ENCODE measurements at places on chromosomes 16 and 17.

DNA sequence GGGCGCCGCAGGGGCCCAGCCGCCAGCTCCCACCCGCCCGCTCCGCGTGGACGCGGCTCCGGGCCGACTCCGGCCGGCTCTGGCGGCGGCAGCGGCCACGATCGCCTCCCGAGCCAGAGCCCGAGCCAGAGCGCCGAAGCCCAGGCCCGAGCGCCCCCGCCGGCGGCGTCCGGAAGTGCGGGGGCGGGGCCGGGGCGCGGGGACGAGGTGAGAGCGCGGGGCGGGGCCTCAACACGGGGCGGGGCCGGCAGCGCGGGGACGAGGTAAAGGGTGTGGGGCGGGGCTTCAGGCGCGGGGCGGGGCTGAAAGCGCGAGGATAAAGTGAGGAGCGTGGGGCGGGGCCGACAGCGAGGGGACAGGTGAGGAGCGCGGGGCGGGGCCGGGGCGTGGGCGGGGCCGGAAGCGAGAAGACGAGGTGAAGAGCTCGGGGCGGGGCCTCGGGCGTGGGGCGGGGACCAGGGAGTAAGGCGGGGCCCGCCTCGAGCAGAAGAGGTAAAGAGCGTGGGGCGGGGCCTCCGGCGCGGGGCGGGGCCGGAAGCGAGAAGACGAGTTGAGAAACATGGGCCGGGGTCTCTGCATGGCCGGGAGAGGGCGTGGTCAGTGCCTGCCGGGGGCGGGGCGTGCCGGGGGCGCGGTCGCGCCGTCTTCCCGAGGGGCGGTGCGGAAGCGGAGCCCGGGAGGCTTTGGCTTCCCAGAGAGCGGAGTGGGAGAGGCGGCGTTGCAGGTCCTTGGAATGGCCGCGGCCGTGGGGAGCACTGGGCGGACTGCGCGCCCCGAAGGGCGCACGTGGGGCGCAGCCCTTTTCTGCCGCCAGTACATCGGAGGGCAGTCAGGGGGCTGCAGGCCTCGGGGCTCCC, at the start of gene AXIN1:
Gene AXIN1 (minus strand): TSS at position 177 of the 857 bp plus-strand sequence. CDS start 5,698 bp downstream, outside the sequence.
- peak; percentile 100 for DNase-seq

GRCh38 chr16:17379121-17379571, 91.6 kb downstream of the XYLT1 start:
- DNase-seq, result no peak

- DNase-seq, result no peak
Observed at GRCh38 chr17:66602659-66603384, 232.1 kb upstream of the CACNG5 start.

DNA sequence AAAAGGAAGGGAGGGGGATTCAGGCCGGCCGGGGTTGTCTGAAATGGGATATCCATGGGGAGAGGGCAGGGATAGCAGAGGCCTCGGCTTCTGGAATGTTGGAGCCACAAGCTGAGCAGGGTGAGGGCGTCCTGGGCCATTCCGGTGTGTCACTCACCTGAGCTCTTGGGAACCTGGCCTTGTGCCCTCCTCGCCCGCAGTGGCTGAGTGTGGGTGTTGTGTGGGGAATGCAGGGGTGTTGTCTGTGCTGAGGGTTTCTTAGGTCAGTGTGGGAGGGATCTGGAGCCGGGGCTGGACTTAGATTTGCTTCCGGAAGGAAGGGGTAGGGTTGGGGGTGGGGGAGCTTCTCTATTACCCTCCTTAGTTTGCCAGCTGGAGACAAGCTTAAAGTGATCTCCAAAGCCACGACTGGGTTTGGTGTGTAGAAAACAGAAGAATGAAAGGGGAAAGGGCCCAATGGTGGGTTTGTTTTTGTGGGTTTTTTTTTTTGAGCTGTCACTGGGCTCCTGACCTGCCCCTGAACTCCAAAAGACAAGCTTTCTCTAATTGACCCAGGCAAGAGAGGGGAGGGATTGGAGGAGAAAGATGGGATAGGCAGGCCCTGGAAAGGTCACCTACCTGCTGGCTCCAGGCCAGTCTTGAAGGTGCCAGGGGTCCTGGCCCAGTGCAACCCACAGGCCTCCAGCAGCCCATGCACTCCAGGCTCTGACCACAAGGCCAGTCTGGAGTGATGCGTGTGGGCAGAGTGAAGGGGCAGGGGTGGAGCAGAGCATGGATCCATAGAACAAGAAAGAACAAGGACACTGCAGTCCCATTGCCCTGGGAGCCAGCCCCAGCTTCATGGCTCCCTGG, at the start of gene SULT1A2:
Gene SULT1A2 (minus strand): TSS at position 211 of the 852 bp plus-strand sequence. CDS start 1,120 bp downstream, outside the sequence.
- no peak for DNase-seq

DNA sequence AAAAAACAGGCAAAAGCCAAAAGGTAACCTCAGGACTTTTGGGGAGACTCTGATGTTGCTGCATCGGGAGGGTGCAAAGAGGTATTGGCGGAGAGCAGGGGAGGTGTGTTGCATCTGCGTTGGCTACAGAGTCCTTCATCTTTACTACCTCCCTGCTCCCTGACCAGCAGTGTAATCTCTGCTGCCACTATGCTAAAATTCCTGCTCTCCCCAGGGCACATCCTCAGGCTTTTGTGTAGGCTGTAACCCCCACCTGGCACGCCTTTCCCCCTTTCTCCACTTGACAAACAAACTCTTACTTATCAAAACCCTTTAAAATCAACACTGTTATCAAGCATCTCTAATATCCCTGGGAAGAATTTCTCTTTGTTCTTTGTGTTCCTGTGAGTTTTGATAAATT, 435.3 kb downstream of the HAPSTR1 start:
- no peak for DNase-seq

GRCh38 chr16:67006930-67007658, 18.7 kb downstream of the CES4A start:
- DNase-seq, result no peak

DNA sequence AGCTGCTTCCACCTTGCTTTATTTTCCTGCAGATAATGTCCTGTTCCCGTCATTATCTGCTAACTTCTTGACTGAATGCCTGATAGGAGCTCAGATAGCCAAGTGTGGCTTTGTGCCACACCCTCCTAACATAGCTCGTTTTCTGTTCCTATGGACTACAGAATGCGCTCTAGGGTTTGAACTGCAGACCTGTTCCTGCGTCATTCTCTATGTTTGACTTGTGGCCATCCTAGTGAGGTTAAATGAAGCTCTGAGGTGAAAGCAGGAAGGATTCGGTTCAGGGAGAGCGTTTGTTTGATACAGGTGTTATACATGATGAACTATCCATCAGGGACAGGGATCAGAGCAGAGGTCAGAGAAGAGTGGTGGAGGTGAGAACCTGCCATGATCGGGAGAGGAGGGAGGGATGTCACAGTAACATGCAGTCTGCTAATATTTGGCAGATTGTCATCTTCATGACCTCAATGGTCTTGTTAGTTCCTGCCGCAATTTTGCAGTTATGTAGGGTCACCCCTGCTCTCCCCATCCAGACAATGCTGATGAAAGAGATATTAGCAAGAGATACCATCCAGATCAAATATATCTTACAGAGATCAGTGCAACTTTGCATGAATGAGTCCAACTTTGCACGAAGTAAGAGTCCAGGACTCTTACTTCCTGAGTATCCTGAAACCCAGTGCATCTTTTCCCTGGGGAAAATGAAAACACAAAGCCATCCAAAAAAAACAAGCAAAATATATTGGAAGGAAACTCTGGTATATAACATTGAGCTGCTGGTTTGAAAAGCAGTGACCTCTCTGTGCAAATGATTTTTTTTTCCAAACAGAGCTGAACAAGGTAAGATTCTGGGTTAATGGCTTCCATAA, 32.8 kb downstream of the MPHOSPH6 start:
- no peak for DNase-seq

- no peak for DNase-seq
Observed at GRCh38 chr16:4071686-4072561, 44.3 kb downstream of the ADCY9 start.

DNA sequence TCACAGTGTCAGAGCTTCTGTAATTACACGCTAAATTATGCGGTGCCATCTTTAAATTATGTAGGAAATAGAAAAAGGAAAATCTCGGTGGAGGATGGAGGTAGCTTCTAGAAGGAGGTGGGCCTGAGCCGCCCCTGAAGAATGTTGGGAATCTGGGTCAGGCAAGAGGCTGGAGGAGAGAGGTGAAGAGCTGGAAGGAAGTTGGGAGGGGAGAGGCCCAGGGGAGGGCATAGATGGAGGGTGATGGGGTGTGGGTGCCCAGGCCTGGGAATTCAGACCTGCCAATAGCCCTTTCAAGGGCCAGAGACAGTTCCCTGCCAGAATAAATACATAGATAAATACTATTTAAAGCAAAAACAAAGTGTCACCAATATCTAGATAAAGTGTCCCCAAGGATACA, 415.0 kb upstream of the HSBP1 start:
- DNase-seq, result no peak

DNA sequence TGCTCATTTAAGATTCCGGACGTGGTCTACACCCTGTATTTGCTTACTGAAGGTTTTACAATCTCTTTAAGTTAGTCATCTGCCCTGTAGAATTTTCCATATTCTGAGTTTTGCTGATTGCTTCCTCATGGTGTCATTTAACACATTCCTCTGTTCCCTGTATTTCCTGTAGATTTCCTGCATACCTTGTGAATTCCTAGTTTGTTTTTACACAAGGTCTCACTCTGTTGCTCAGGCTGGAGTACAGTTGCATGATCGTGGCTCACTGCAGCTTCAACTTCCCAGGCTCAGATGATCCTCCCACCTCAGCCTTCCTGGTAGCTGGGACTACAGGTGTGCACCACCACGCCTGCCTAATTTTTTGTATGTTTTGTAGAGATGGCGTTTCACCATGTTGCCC, 66.8 kb downstream of the CMIP start:
- DNase-seq, result no peak

DNA sequence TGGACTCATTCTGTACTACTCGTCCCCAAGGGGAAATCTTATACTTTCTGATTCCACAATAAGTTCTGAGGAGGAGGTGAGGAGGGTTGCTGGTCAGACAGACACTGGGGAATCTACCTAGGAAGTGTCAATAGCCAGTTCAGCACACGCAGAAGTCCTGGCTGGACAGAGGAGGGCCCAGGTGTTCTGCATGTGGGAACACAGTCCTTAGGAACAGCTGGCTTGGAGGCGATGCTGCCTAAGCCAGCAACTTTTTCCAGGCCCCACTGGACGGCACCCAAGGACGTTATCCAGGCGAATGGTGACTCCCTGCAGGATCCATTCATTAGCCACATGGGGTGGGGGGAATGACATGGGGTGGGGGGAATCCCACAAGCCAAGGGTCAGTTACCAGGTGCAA, 29.9 kb upstream of the WFIKKN2 start:
- no peak for DNase-seq

- no peak for DNase-seq
Observed at GRCh38 chr16:17544785-17545184, 74.0 kb upstream of the XYLT1 start.

GRCh38 chr17:73211745-73212144, 18.9 kb downstream of the COG1 start:
- no peak for DNase-seq

DNA sequence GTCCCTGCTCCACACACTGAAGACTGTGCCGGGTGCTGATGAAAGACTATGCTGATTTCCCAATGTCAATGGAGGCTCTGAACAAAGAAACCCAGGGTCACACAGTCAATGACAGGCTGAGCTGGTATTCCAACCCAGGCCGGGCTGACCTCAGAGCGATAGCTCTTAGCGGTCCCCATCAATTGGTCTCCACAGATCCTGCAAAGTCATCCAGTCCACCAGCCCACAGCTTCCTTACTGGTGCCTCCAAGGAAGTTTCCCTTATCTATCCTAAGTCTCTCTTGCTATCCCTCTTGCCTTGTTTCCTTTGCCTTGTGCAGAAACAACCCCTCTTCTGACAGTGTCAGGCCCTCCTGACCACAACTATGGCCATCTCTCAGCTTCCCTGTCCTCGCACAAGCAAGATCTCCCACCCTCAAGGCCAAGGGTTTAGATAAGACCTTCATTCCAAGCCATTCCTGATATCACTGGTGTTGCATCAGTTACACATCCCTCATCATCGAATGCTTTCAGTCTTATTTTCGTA, 52.7 kb upstream of the KSR1 start:
- no peak for DNase-seq

- no peak for DNase-seq
Observed at GRCh38 chr17:80886641-80887573, 104.7 kb upstream of the CHMP6 start.

GRCh38 chr16:15487336-15488284, 53.2 kb downstream of the BMERB1 start:
- no peak for DNase-seq

DNA sequence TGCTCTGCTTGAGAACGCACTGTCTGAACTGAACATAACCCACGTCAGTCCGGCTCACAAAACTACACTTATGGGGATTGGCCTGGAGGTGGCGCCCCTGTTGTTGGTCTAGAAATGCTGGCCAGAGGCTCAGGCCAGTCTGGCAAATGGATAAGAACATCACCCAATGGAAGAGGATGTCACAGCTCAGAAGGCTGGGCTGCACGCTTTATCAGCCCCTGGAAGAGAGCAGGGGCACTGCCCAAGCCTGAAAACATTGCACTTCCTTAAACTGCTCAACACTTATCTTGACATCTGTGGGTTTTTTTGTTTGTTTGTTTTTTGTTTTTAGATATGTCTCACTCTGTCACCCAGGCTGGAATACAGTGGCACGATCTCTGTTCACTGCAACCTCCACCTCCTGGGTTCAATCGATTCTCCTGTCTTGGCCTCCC, 24.8 kb upstream of the BPTF start:
- DNase-seq, result peak; percentile 22

GRCh38 chr17:58734040-58734439, 21.6 kb upstream of the PPM1E start:
- DNase-seq, result no peak

DNA sequence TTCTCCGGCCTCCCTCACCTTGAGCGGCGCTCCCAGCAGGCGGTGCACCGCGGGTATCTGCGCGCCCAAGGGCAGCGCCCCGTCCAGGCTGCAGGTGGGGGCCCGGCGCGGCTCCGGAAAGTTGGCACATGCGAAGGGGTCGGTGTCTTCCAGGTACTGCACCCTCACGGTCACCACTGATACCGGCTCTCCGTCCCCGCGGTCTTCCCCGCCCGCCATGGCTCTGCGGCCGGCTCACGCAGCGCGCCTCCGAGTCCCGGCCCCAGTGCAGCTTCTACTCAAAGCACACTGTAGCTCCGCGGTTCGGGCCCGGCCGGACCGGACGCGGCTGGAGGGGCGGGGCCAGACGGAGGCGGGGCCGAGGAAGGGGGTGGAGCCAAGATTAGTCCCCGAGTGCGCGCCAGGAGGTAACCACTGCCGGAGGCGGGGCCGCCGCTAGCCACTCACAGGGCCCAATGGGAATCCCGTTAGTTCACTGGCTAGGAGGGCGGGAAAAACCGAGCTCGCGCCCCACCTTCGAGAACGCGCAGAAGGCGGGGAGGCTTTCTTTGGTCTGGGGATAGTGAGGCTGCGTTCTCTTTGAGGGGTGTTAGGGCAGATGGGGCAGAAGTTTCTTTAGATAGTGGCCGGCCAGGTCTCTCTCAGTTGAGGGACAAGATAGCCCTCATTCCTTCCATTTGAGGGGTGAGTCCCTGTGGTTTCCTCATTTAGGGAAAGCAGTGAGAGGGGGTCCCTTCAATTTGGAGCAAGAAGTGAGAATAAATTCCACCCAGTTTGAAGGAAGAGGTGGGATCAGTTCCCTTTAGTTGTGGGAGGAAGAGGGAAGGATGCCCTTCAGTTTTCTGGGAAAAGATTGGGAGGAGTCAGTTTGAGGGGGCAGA, at the start of gene FHOD1:
Gene FHOD1 (minus strand): TSS at position 290 of the 881 bp plus-strand sequence. CDS start 71 bp downstream, at position 219.
- DNase-seq, result peak; percentile 93
